ENCODE measurements at places on chromosomes 11 and 22. TPM values are rescaled to one million over a fixed set of nuclear protein-coding genes. Genes with fewer than 3 reads are reported as not detected.

The PHF21B gene
- 0.36 TPM for total RNA-seq

The PSMC3 gene
- 133 TPM for total RNA-seq

The CPT1A gene
- total RNA-seq: 46.6 TPM

The RIBC2 gene
- total RNA-seq: 0.73 TPM

The ANO1 gene
- total RNA-seq: not detected

Data from melanocyte of skin (primary cell).